Activated CD8-positive, alpha-beta memory T cell treated with anti-CD3 and anti-CD28 coated beads, Interleukin-2, amount 10 ng/mL, durations not matched to agents 7 days and 5 days (primary cell): ENCODE measurements at places on chromosomes 11 and 22. TPM values are rescaled to one million over a fixed set of nuclear protein-coding genes. Genes with fewer than 3 reads are reported as not detected.

- H3K27ac ChIP-seq: no peak overlapping the region
- no peaks in the 10 kb centered on the region for H3K27me3 ChIP-seq
- DNase-seq: no peak
- H3K36me3 ChIP-seq: peaks cover 30% of the 10 kb centered on the region
- H3K4me3 ChIP-seq: no peak overlapping the region
- peaks cover 8% of the 10 kb centered on the region for H3K4me1 ChIP-seq
Measured at GRCh38 chr11:46661836-46662235, 38.6 kb downstream of the ARHGAP1 start.

GRCh38 chr11:44940404-44940803 is 10.3 kb downstream of the TP53I11 start:
- DNase-seq: no peak
- no peak overlapping the region for H3K4me3 ChIP-seq
- H3K27ac ChIP-seq: no peak overlapping the region
- H3K27me3 ChIP-seq: no peaks in the 10 kb centered on the region
- no peaks in the 10 kb centered on the region for H3K36me3 ChIP-seq

GRCh38 chr22:32079130-32080089 is 36.3 kb downstream of the SLC5A1 start:
- peaks cover 33% of the 10 kb centered on the region for H3K27me3 ChIP-seq
- no peak overlapping the region for H3K27ac ChIP-seq
- no peak for DNase-seq

GRCh38 chr11:29623144-29623722 is 393.6 kb downstream of the KCNA4 start:
- H3K27me3 ChIP-seq: no peaks in the 10 kb centered on the region
- DNase-seq: no peak
- H3K36me3 ChIP-seq: no peaks in the 10 kb centered on the region
- H3K27ac ChIP-seq: no peak overlapping the region

- H3K27ac ChIP-seq: no peak overlapping the region
- H3K36me3 ChIP-seq: no peaks in the 10 kb centered on the region
- no peak overlapping the region for H3K4me3 ChIP-seq
- peaks cover 2% of the 10 kb centered on the region for H3K27me3 ChIP-seq
Measured at GRCh38 chr22:49015993-49016908, 811.4 kb downstream of the BRD1 start.

Gene CD6
- total RNA-seq: 181 TPM

Gene DMC1
- total RNA-seq: 13.6 TPM

Gene SBF1
- total RNA-seq: 207 TPM

Gene C11orf42
- not detected for total RNA-seq
